ENCODE measurements at places on chromosomes 16 and 17.

- DNase-seq: no peak
Measured at GRCh38 chr16:51267681-51268080, 116.6 kb upstream of the SALL1 start.

- DNase-seq: no peak
Measured at GRCh38 chr16:85314512-85314971, 202.3 kb upstream of the CIBAR2 start.

- DNase-seq: no peak
Measured at GRCh38 chr17:29108823-29109476, 66.0 kb downstream of the PIPOX start.

GRCh38 chr17:8012996-8013640, 10.7 kb downstream of the GUCY2D start:
- DNase-seq: no peak

GRCh38 chr17:41801374-41802271, 10.1 kb downstream of the P3H4 start:
- DNase-seq: peak; percentile 76

DNA sequence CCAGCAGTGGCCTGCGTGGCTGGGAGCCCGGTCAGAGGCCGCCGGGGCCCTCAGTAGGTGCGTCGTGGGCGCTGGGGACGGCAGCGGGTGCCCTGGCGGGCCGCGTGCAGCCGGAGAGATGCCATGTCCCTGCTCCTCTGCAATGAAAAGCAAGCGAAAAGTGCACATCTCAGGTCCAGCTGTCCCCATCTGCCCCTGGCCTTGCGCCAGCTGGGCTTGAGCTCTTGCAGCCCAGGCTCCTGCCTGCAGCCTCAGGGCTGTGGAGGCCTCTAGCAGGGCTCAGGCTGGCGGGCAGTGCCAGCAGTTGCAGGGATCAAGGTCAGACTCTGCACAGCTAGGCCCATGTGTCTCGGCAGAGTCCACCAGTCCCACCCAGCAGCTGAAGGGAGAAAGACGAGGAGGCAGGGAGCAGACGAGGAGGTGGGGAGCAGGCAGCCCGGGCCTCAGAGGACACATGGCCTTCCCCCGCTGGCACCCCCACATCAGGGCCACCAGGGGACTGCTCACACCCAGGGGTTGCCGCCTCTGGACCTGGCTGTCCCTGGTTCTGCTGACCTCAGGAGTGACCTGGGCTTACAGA, 11.2 kb downstream of the SLC16A3 start:
- no peak for DNase-seq

DNA sequence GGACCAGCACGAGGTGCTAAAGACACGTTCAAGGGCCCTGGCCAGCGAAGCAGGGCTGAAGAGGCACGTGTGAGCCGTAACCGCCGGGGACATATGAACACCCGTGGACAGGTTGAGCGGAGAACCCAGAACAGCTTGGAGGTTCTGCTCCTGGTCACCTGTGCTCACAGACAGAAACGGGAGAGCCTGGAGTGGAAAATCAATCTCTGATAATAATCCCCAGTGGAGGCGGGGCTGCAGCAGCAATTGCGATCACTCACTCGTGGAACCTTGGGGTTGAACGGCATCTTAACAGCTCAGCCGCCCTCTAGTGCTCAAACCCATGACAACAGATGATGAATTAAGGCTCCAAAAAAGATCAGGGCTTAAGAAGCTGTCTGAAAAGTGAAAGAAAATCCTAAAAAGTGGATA, 25.6 kb downstream of the WIPI1 start:
- DNase-seq: peak; percentile 33

DNA sequence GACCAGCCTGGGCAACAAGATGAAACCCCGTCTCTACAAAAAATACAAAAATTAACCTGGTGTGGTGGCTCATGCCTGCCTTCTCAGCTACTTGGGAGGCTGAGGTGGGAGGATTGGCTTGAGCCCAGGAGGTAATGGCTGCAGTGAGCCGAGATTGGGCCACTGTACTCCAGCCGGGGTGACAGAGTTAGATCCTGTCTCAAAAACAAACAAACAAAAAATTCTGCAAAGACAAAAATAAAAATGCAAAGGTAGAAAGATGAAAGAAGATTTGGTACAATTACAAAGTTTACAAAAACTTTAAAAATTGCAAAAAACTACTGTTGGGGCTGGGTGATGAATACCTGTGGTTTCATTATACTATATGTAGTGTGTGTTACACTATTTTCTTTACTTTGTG, 5.5 kb upstream of the CDH1 start:
- DNase-seq: no peak

GRCh38 chr16:85832570-85833218, 33.2 kb downstream of the COX4I1 start:
- DNase-seq: no peak

DNA sequence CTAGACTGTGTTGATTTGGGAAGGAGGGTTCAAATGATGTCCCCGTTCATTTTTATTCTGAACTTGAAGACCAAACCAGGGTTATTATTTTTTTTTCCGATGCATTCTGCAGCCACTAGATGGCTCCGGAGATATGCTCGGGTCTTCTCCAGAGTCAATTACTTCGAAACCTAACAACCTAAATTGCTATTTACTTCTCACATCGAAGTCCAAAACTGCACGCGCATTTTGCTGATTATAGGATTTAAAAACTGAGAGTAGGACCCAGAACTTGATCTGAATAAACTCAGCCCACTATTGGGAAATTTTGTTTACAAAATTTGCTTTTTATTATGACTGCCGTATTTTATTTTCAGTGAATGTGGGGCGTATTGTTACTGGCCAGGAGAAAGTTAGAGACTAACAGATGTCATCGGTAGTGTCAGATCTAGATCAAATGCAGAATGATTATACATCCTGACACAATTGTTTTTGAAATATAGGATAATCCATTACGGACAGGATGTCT, 263.8 kb downstream of the HS3ST3A1 start:
- peak; percentile 3 for DNase-seq

- no peak for DNase-seq
Measured at GRCh38 chr16:50712560-50712898, 19.1 kb downstream of the NOD2 start.

- no peak for DNase-seq
Measured at GRCh38 chr16:10938796-10939648, 3.2 kb downstream of the DEXI start.

GRCh38 chr16:2003231-2003826, 6.3 kb downstream of the ZNF598 start:
- no peak for DNase-seq

- no peak for DNase-seq
Measured at GRCh38 chr17:73595479-73595878, 48.8 kb downstream of the SDK2 start.

DNA sequence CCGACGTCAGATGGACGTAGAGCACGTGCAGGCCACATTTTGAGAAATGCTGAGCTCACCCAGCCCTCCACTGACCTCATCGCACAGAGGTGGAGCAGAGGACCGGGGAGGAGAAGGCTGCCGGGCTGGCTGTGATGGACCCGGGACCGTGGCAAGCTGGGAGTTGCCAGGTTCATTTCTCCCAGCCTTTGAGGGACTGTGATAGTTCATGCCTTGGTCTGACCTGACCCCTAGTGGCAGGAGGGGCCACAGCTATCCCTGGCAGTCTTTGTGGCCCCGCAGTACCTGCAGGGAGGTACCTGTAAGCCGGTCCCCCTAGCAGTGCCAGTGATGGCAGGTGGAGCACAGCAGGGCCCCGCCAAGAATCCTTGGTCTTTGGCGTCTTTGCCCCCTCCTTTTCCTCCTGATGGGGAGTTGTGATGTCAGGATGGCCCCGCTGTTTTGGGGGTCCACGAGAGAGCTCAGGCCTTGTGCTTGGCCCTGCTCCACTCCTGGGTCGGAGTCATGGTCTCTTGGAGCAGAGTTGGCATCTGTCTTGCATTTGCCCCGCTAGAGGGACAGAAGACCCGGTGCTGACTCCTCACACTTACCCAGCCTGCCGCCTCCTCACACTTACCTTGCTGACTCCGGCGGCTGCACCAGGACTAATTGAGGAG, 50.4 kb downstream of the OR1D5 start:
- peak; percentile 20 for DNase-seq

GRCh38 chr16:7650431-7650830, 317.8 kb downstream of the RBFOX1 start:
- peak; percentile 5 for DNase-seq

GRCh38 chr17:71959154-71959553, 161.7 kb upstream of the SOX9 start:
- no peak for DNase-seq

DNA sequence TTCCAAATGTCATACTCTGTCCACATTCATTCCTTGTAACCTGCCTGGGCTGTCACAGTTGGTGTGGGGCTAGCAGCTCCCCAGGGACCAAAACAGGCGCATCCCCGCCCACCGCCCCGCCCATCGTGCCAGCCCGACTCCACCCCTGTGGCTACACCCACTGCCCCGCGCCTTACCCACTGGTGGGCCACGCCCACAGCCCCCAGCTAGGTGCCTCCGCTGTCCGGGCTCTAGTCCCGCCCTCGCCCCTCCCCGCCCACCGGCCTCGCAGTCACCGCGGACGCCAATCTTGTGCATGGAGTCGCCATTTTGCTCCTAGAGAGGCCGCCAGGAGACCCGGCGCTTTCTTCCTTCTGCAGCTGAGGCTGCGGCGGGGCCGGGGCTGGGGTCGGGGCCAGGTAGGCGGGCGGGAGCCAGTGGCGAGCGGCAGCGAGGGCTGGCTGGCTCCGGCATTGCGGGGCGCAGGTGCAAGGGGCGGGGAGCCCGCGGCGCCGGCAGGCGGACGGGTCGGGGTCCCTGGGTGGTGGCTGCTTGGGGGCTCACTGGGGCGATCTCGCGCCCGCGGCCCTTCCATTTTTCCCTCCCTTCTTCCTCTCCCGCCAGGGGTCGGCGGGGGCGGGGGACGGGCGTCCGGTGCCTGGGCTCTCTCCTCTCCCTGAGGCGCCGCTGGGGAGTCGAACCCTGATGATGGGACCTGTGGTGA, at the start of gene PRPSAP2:
TSS of gene PRPSAP2 (plus strand) at position 268 of the 703 bp plus-strand sequence. CDS start 7,703 bp downstream, outside the sequence.
- DNase-seq: peak; percentile 96

DNA sequence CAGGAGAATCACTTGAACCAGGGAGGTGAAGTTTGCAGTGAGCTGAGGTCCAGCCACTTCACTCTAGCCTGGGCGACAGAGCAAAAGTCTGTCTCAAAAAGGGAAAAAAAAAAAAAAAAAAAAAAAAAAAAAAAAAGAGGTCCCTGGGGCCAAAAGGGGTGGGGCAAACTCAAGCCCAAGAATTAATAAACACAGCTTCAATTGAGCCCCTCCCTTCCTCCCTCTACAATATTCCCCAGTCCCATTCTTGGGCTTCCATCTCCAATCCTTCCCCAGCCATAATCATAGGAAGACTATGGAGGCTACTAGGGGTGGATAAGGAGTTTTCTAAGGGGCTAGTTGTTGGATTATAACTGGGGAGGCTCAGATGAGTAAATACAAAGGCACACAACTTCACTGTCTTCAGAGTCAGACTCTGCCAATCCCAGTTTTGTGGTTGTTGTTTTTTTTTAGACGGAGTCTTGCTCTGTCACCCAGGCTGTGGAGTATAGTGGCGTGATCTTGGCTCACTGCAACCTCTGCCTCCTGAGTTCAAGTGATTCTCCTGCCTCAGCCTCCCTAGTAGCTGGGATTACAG, 9.5 kb downstream of the CAVIN1 start:
- no peak for DNase-seq

DNA sequence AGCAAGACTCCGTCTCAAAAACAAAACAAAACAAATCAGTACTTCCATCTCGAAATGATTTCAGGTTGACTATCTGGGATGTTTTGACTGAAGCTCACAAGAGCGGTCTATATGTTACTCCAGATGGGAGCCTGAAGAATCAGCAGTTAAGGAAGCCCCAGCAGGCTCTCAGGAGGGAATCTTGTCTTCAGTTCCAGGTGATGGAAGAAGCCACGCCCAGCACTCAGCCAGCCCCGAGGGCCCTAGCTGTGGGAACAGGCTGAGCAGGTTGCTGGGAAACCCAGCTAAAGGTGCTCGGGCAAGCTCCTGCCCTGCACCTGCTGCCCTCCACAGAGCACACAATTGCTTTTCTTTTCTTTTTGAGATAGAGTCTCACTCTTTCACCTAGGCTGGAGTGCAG, 32.4 kb downstream of the WIPI1 start:
- DNase-seq: peak; percentile 16

DNA sequence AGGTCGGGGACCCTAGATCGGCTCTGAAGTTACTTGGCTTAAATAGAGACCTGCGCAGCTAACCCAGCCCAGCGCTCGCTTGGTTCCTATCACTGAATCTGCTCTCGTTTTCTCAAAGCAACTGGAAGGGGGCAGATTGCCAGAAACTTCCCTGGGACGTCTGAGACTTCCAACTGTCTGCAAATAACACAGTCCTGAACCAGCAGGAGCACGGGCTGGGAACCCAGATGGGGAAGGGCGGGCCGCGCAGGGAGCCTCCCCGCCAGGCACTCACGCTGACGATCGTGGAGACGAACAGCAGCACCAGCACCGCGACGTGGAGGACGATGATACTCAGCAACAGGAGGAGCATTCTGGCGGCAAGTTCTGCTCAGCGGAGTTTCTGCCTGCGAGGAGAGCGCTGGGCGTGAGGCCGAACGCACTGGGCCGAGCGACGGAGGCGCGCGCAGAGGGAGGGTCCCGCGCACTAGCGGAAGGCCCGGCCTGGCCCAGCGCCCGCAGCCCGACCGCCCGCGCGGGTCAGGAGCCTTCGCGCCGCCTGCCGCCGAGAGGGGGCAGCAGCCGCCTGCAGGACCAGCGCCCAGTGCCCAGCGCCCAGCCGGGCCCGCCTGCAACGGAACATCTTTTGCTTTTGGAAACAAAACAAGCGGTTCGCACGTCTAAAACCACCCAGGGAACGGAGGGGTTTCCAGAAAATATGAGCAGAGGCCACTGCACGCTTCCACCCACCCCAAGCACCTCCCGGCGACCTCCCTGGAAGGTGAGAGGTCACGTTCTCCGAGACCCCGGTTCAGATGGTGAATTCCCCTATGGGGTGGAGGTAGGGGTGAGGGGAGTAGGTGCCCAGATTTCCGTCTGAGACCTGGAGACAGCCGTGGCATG, 4.5 kb downstream of the PMP22 start:
- DNase-seq: peak; percentile 12
